HuH-7 (cell line): ENCODE measurements at places on chromosomes 5 and 9.

- no peak for DNase-seq
Observed at GRCh38 chr5:73097740-73098139, 22.6 kb upstream of the TMEM171 start.

GRCh38 chr9:83109296-83109695 lies 46.4 kb upstream of the RASEF start:
- DNase-seq: no peak

- no peak for DNase-seq
Observed at GRCh38 chr5:45622365-45622764, 73.8 kb downstream of the HCN1 start.

DNA sequence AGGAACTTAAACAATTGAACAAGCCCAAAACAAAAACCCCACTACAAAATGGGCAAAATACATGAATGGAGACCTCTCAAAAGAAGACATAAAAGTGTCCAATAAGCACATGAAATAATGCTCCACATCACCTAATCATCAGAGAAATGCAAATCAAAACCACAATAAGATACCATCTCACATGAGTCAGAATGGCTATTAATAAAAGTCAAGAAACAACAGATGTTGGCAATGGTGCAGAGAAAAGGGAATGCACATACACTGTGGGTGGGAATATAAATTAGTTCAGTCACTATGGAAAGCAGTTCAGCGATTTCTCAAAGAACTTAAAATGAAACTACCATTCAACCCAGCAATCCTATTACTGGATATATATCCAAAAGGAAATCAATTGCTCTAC lies 337.4 kb upstream of the GRIA1 start:
- no peak for DNase-seq

DNA sequence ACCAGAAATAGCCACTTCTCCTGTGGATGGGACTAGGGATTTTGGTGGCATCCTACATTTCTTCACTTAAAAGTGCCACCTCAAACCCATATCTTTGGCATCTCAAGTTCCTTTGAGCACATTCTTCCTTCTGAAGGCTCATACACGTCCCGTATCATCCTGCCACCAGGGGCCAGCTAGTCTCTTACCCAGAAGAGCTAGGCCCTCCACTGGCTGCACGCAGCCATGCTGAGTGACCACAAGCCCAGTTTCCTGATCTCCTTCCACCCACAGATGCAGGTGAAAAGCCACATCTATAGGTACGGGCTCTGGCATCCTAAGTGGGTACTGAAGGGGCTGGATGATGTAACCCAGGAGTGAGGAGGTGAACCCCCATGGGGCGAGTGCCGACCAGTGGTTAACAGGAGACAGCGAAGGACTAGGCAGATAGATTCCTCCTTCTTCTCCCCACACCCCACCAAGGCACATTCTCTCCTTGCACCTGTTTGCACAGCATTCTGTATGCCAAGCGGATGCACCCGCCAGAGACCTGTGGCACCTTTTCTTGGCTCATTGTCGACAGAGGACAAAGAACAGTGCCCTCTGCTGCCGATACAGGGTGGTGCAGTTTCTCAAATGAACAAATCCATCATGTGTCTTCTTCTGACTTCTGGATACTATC lies 14.4 kb upstream of the SCGB3A1 start:
- peak; percentile 77 for DNase-seq

DNA sequence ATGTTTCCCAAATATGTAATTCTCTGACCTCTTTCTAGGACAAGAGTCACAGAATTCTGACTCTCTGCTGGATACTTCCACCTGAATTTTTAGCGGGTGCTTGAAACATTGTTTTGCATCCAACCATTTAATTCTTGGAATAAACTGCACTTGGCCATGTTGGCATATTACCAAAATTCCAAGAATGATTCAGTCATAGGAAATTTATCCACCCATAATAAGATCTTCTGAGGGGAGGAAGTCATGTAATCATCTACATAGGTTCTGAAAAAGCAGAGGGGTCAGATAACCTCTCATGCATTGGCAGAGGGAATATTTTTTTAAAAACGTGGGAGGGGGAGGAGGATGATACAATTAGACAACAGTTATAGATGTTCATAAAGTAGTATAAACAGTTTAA lies 156.9 kb downstream of the PAM start:
- no peak for DNase-seq

DNA sequence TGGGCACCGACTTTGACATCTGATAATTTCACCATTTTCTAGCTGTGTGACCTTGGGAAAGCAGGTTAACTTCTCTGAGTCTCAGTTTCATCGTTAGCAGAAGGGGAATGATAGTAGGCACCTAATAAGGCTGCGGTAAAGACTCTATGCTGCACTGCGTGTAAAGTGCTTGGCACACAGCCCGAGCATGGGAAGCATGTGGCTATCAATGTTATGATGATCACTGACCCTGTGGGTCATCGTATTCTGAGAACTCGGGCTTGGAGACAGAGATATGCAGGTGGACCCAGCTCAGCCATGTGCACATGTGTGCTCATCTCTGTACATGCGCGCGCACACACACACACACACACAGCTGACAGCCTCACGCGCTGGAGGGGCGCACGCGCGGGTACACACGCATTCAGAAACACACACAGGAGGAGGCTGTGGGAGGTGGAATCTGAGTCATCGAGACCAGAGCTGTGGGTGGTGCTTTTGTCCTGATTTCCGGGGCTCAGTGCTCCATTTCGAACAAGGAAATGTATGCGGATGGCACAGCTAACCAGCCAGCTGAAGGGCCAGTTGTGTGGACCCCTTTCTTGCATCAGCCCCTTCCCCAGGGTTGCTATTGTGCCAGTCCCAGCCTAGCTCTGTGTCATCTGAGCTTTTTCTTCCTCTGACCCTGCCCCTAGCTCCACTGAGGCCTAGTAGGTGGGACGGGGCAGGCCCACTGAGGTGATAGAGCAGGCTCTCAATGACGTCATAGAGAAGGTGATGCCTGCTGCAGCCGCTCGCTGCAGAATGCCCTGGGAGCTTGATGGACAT lies 11.1 kb upstream of the ARAP3 start:
- DNase-seq: no peak

GRCh38 chr5:174305241-174305681 lies 259.8 kb downstream of the NSG2 start:
- no peak for DNase-seq

GRCh38 chr9:121979736-121980135 lies 113.4 kb downstream of the TTLL11 start:
- no peak for DNase-seq

GRCh38 chr9:123445116-123445515 lies 89.1 kb downstream of the CRB2 start:
- DNase-seq: no peak

GRCh38 chr5:111439473-111440075 lies 72.8 kb downstream of the STARD4 start:
- DNase-seq: no peak

- DNase-seq: no peak
Observed at GRCh38 chr9:93812410-93812668, 142.8 kb downstream of the BARX1 start.

GRCh38 chr9:129586685-129587084 lies 34.2 kb downstream of the C9orf50 start:
- no peak for DNase-seq

GRCh38 chr5:131589510-131590348 lies 45.3 kb downstream of the RAPGEF6 start:
- peak; percentile 77 for DNase-seq

DNA sequence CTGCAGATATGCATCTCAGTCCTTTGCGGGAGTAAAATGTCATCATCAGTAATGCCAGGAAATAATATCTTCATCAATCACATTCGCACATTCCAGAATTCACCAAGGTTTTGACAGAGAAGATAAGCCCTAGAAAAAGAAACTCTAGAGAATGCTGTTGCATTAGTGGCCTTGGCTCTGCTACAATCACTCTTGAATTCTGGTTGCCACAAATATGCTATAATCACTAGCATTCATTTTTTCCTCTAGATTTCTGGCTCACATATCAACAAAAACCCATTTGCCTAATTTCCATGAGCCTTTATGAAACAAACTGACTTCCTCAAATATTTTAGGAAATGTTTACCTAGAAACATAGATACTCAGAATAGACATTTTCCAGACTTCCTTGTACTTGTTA lies 653.4 kb downstream of the ANXA1 start:
- no peak for DNase-seq

- no peak for DNase-seq
Observed at GRCh38 chr5:407801-408268, 35.1 kb upstream of the EXOC3 start.

DNA sequence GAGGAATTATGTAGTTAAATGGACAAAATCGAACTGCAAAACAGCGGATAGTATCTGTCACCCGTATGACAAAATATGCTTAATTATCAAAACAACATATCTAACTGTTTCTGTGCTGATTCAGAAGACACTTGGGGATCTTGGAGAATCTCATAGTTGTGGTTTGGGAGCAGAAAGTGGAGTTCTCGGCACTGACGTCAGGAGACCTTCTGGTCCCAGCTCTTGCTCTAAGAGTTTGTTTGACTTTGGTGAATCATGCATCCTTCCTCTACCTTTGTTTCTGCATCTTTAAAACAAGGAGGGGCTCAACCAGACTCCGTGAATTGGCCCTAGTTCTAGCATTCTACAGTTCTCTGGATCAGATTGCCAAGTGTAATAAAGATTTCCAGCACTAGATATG lies 37.0 kb upstream of the TAF1L start:
- no peak for DNase-seq

- no peak for DNase-seq
Observed at GRCh38 chr9:4665357-4665756, 923 bp downstream of the SPATA6L start.

GRCh38 chr9:12759761-12760160 lies 15.1 kb upstream of the LURAP1L start:
- no peak for DNase-seq
